ENCODE measurements at places on chromosomes 4 and X.

- DNase-seq = no peak
Observed at GRCh38 chr4:141107927-141108326, 25.3 kb downstream of the RNF150 start.

- no peak for DNase-seq
Observed at GRCh38 chrX:37763400-37763799, 16.5 kb upstream of the CYBB start.

GRCh38 chr4:42357325-42357724 is 40.0 kb upstream of the SHISA3 start:
- DNase-seq = no peak

DNA sequence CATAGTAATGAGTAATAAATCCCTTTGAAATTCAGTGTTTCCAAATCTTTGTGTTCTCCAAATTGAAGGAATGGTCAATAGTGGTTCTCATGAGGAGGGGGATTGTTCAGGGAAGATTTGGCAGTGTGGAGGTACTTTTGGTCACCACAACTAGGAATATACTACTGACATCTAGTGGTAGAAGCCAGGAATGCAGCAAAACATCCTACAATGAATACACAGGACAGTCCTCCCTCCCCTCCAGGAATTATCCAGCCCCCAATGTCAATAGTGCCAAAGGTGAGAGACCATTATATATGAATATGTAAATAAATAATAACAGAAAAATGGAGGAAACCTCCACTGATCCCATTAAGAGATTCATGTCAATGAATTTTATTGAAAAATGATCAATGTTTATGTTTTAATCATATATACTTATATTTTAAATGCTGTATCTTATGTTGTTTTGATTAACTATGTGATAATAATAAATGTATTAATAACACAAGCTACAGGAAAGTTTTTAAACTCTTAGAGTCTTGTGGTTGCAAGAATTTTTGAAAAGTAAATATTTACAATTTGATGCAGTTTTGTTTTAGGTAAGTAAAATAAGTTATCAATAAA is 14.4 kb upstream of the FAM9A start:
- DNase-seq = peak; percentile 35

GRCh38 chr4:188660796-188661195 is 521.6 kb downstream of the TRIML1 start:
- no peak for DNase-seq

DNA sequence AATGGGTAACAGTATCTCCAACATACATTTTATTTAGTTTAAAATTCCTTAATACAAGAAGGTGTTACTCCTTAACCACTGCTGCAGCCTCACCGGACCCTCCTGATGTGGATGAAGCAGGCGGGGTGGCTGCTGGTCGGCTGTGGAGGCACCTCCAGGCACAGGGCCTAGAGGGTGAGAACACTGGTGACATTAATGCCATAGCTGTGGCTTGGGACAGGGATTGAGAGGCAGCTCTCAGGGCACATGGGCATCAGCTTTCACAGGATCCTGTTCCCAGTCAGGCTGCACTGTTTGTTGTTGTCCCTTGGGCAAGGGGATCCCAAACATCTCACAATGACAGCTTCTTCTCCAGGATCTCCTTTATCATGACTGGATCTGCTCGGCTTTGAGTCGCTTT is 90.0 kb downstream of the GATB start:
- DNase-seq = no peak

DNA sequence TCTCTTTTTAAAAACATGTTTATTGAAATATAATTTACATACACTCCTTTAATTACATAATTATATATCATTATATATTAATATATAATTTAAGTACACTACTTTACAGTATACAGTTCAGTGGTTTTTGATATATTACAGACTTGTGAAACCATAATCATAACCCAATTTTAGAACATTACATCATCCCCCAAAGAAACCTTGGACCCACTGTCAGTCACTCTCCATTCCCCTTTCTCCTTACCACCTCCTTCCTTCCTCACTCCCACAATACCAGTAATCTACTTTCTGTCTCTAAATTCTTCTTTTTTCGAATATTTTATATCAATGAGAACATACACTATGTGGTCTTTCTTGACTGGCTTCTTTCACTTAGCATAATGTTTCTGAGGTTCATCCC is 17.9 kb upstream of the EXOSC9 start:
- DNase-seq = no peak

DNA sequence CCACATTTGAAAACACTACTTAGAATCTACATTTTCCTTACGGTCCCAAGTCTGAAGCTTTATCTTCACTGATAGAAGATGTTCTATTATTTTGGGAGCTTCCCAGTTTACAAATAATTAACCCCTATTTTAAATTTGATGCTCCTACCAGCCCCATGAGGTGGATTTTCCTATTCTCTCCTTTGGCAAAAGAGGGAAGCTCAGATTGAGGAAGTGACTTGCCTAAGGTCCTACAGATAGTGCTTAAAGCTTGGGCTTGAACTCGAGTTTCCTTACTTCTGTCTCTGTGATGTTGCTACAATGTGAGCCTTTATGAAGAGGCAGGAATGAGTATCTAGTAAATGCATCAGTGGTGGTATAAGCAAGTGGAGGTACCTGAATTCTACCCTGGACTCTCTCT is 27.5 kb downstream of the HEPH start:
- DNase-seq = no peak

GRCh38 chr4:3747581-3747904 is 18.6 kb upstream of the ADRA2C start:
- no peak for DNase-seq

- DNase-seq = no peak
Observed at GRCh38 chr4:27974339-27974738, 1113.7 kb downstream of the STIM2 start.

DNA sequence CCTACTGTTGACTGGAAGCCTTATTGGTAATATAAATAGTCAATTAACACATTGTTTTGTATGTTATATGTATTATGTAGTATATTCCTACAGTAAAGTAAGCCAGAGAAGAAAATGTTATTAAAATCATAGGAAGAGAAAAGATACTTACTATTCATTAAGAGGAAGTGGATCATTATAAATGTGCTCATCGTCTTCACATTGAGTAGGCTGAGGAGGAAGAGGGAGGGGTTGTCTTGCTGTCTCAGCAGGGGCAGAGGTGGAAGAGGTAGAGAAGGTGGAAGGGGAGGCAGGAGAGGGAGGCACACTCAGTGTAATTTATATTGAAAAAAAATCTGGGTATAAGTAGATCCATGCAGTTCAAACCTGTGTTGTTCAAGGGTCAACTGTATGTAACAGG is 10.6 kb downstream of the CDKL5 start:
- no peak for DNase-seq

DNA sequence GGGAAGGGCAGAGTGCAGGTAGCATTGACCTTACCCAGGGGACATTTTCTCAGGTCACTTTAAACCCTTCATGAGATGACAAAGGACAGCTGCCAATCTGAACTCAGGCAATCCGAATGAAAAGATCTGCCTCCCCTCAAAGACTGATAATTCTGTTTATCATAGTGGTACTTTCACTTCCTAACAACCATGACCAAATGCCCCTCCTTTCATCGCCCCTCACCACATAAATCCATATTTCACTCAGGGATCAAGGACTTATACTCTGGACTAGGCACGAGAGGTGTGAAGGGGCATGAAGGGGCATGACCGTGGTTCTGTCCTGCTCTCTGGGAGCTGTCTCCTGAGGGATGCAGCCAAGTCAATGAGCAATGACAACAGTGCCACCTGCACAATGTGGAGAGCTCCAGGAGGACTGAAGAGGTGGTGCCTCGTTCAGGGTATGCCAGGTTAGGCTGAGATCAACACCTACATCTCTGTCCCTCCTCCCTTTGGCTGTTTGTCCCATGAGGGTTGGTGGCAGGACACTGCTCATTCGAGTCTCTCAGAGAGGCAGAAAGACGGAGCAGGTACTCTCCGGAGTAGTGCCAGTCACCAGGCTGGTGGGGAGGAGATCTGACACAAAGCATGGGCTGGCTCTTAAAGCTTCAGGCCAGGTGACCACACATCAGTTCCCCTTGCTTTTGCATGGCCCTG is 12.5 kb downstream of the HS3ST1 start:
- DNase-seq = no peak

GRCh38 chrX:23616361-23616760 is 50.9 kb upstream of the PRDX4 start:
- DNase-seq = no peak

DNA sequence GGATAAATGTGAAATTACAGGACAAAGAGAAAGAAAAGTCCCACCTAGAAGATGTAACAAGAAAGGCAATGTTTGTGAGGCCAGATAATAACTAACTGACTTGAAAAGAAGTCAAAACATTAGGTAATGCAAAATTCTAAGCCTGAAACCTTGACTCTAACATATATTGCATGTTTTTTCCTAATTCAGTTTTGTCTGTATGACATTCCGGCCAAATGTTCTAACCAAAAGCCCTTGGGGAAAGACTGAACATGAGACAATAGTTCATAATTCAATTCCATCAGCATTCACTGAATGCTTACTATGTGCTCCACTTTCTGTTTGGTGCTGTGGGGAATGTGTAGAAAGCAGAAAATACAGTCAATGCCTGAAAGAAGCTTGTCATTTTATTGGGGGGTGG is 84.8 kb upstream of the PLAC1 start:
- no peak for DNase-seq

GRCh38 chr4:42501624-42502401 is 104.5 kb downstream of the SHISA3 start:
- DNase-seq = no peak

DNA sequence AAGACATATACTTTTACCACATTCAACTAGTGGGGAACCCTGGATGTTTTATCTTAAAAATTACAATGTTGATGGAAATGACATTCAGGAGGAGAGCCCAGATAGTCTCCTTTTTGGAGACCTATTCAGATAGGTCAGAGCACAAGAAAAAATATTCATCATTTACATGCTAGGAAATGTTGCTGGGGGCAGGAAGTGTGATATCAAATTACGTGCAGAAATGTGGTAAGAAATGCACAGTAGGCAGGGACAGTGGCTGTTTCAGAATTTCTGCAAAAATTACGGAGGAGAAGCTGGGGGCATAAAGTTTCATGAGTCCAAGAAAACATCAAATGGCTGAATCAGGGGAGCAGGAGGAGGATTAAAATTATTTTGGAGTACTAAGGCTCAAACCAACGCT is 8.2 kb downstream of the PARM1 start:
- no peak for DNase-seq

- DNase-seq = no peak
Observed at GRCh38 chr4:13193662-13194061, 290.5 kb downstream of the RAB28 start.

DNA sequence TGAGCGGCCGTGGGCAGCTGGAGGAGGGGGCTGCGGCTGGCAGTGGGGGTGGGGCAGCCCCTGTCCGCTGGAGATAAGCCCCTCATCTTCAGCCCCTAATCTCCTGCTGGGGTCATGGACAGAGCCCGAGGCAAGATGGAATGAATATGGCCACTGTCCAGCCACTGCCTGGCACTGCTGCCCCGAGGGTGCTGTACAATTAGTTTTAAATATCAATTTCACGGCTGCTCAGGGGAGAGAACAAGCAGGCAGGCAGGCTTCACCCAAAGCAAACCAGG is 64.1 kb upstream of the NKX1-1 start:
- no peak for DNase-seq

DNA sequence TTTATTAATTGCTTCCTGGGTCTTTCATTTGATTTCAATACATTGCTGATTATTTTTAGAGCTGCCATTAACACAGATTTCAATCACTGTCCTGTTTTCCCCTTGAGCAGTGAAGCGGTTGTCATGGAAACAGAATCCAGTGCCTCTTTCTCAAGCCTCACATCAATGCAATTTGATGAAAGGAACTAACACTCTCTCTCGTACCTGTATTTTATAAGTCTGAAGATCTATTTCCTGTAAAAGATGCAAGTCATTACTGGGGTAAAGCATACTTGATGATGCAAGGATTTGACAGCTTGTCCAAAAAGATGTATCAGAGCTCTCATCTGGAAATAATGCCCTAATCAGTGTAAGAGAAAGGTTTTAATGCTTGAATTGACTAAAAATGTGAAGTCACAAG is 17.9 kb upstream of the GASK1B start:
- no peak for DNase-seq

DNA sequence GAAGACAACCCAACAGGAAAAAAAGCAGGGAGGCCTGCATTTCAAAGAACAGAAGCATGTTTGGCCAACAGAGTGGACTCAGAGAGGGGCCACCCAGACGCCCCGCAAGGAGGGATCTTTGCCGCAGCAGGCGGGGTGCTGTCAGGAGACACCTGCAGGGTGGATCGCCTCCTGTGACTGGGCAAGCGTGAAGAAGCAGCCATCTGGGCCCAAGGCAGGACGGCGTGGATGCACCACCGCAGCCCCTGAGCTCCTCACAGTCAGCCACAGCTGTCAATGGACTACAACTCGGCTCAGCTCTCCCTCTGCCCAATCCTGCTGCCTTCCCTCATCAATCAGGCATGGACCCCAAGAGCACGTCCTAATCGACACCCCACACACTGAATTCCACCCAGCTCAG is 32.0 kb upstream of the MAN2B2 start:
- DNase-seq = no peak

GRCh38 chr4:41866799-41867677 is 68.2 kb upstream of the TMEM33 start:
- no peak for DNase-seq

DNA sequence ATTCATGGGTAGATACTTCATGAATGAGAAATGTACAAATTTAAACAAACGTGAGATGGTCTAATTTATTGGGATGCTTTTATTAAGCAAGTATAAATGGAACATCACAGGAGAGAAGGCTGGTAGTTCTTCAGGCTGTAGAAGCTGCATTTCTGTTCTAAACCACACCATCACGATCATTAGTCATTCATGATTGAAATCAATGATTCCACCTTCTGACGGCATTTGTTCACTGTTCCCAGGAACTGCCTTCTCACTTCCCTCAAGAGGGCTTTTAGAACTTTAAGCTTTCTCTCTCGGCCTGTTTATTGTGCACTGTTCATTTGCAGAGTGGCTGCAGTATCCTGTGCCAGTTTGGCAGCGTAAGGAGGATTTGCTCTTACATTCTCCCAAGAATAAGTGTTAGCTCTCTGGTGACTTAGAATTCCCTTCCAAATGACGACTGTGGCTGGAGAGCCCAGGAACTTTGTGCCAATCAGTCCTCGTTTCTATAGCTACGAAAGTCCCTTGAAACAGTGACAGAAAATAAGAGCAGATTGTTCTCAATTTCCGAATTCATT is 54.7 kb downstream of the MFAP3L start:
- DNase-seq = no peak

DNA sequence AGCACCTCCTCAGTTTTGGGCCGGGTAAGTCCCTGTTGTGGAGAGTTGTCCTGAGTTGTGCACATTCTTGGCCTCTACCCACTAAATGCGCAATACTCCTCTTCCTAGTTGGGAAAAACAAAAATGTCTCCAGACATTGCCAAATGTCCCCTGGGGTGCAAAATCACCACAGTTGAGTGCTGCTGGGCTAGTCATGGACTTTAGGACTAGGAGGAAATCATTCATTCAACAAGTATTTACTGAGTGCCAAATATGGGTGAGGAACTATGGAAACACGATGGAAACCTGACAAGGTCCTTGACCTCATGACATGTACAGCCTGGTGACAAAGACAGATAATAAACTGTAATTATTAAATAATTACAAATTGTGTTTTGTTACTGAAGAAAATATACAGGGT is 71.6 kb downstream of the STX18 start:
- no peak for DNase-seq
